ENCODE measurements at places on chromosomes 1 and 21. TPM values are rescaled to one million over a fixed set of nuclear protein-coding genes. Genes with fewer than 3 reads are reported as not detected.

DMRTA2 gene
- total RNA-seq: 0.22 TPM

COL8A2 gene
- 0.08 TPM for total RNA-seq

MORC3 gene
- 8.3 TPM for total RNA-seq

SERINC2 gene
- 28.7 TPM for total RNA-seq

CSF3R gene
- total RNA-seq: not detected

SAMD13 gene
- total RNA-seq: 1.1 TPM

ANGPTL3 gene
- not detected for total RNA-seq

TNFAIP8L2 gene
- total RNA-seq: not detected

ZBTB21 gene
- 7.2 TPM for total RNA-seq

RCSD1 gene
- not detected for total RNA-seq

KAZN gene
- total RNA-seq: 2.9 TPM

RGS1 gene
- total RNA-seq: not detected

FUBP1 gene
- total RNA-seq: 104 TPM

RSPO1 gene
- 0.09 TPM for total RNA-seq

SLC35A3 gene
- 8.7 TPM for total RNA-seq

GSTM5 gene
- total RNA-seq: not detected

CLEC20A gene
- total RNA-seq: not detected

SEMA6C gene
- 2.2 TPM for total RNA-seq

SLFNL1 gene
- total RNA-seq: not detected

TTLL10 gene
- not detected for total RNA-seq

RUNX3 gene
- total RNA-seq: 5.7 TPM

PADI1 gene
- 0.86 TPM for total RNA-seq

LEMD1 gene
- total RNA-seq: not detected

ALX3 gene
- not detected for total RNA-seq

BARHL2 gene
- not detected for total RNA-seq

PLA2G2D gene
- not detected for total RNA-seq

LRRC71 gene
- 0.24 TPM for total RNA-seq

EVA1C gene
- 44.3 TPM for total RNA-seq

ANXA9 gene
- total RNA-seq: 1.2 TPM

TMEM269 gene
- total RNA-seq: 0.08 TPM

OR2T29 gene
- not detected for total RNA-seq

TLR5 gene
- total RNA-seq: 0.49 TPM

TNFSF4 gene
- total RNA-seq: 0.05 TPM

RAB4A gene
- total RNA-seq: 46.2 TPM

KRTAP21-2 gene
- total RNA-seq: not detected

AKR7A3 gene
- total RNA-seq: 0.24 TPM

ELF3 gene
- total RNA-seq: 206 TPM

MROH7 gene
- not detected for total RNA-seq

KLF17 gene
- 0.27 TPM for total RNA-seq

GNG12 gene
- 37.7 TPM for total RNA-seq

TFF1 gene
- total RNA-seq: 20.3 TPM

MTMR11 gene
- total RNA-seq: 6.6 TPM

PTGFR gene
- total RNA-seq: not detected

HSD3B2 gene
- not detected for total RNA-seq

COL6A2 gene
- total RNA-seq: 19.8 TPM

HTR1D gene
- total RNA-seq: 16.5 TPM

CFHR3 gene
- total RNA-seq: 0.32 TPM

RCC2 gene
- 55.8 TPM for total RNA-seq

TRIM58 gene
- not detected for total RNA-seq

Measured in A549 treated with ZK216348 at 1 μM for 4 hours (cell line).